ENCODE measurements at places on chromosomes 6 and 20. TPM values are rescaled to one million over a fixed set of nuclear protein-coding genes. Genes with fewer than 3 reads are reported as not detected.

DNA sequence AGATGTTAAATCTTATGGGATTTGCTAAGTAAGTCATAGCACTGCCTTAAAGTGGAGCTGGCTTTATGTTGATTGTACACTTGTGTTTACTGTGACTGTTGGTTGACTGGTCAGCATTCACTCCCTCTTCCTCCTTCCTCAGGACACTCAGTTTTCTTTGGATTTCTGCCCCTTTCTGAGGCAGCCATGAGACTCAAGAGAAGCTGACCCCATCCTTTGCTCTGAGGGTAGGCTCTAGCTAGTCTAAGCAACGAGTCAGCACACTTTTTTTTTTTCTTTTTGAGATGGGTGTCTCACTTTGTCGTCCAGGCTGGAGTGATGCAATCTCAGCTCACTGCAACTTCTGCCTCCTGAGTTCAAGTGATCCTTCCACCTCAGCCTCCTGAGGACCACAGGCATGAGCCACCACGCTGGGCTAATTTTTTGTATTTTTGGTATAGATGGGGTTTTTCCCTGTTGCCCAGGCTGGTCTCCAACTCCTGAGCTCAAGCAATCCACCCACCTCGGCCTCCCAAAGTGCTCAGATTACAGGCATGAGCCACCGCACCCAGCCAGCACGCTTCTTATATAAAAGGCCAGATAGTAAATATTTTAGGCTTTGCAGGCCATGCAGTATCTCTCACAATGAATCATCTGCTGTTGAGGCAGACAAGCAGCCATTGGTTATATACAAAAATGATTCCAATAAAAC, 191.4 kb downstream of the NFATC2 start:
- no peak for DNase-seq

- DNase-seq, result peak; percentile 21
Measured at GRCh38 chr20:62219101-62219991, 732 bp downstream of the HRH3 start.

DNA sequence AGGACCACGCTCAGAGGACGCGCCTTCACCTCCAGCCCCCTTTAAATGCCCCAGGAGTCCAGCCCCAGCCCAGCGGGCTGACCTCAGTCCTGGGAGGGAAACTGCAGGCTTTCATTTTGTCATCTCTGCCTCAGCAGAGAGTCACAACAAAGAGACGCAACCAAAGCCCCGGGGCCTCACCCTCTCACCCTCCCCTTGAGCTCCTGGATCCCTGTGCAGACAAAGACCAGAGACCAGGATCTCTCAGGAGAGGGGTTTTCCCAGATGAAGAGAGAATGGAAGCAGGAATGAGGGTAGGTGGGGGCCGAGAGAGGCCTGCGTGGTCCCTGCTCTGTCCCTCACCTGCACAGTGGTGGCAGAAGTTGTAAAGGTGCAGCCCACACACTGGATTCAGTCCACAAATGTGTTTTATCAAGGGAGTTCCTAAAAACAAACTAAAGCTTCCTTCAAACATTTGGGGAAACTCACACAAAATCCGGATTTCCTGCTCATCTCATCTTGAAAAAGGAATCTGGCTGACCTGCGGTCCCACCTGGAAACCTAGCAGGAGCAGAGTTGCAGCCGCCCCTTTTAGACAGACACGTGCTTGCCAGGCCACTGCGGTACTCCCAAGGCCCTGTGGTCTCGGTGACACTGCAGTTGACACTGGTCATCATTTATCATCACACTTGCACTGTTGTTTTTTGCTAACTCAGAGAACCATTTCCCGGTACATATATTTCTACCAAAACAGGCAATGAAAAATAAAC, 27.1 kb downstream of the PTGIS start:
- DNase-seq, result no peak

- DNase-seq, result no peak
Measured at GRCh38 chr6:32060966-32061655, 22.9 kb downstream of the CYP21A2 start.

DNA sequence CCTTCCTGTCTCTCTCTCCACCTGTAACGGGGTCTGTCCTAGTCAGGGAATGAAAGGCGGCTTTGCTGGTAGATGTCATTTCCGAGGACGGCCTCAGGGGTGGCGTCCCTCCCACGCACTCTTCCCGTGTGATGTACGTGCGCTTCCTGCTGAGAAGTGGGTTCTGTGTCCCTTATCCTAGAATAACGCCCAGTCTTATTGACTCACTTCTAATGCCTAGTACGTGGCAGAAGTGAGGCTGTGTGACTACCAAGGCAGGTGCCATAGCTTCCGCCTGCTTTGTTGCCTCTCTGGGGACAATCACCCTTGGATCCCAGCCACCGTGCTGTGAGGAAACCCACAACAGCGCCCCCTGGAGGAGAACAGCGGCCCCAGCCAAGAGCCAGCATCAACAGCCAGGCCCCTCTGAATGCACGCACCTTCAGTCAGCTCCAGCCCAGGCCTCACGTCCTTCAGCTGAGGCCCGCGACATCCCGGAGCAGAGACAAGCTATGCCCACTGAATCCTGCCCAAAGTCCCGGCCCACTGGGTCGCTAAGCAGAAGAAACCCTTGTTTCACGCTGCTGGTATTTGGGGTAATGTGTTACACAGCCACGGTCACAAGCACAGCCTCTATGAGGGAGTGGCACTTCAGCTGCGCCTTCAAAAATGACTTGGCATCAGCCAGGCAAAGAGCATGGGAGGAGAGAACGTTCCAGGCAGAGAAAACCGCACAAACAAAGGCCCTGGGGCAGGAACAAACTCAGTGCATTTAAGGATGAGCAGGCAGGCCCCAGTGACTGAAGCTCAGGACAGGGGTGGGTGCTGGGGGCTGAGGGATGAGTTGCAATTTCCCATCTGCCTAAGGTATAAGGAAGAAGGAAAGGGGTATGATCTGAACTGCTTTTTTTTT, 224.2 kb downstream of the NFATC2 start:
- DNase-seq, result peak; percentile 45

DNA sequence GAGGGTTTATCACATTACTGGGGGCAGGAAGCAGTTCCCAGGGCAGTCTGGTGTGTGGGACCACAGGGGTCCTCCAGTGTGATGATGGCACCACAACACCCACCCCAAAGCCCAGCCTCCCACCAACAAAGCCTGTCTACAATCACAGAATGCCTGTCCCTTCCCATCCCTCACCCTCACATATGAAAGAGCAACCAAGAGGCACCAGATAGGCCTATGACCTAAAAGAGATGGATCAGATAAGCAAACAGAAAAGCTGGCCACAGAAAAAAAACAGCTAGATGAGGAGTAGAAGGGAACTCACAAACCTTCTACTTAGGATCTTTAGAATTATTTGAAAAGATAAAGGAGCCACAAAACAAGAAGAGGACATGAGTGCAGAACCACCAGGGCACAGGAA, 54.3 kb downstream of the SERAC1 start:
- DNase-seq, result no peak

- peak; percentile 39 for DNase-seq
Measured at GRCh38 chr6:7673063-7673536, 52.8 kb upstream of the BMP6 start.

- no peak for DNase-seq
Measured at GRCh38 chr6:22251348-22251747, 45.5 kb downstream of the PRL start.

GRCh38 chr6:90136176-90136575, 160.5 kb downstream of the BACH2 start:
- no peak for DNase-seq

- DNase-seq, result peak; percentile 57
Measured at GRCh38 chr20:24781418-24781980, 167.6 kb upstream of the CST7 start.

GRCh38 chr6:108795122-108795521, 53.1 kb upstream of the ARMC2 start:
- DNase-seq, result no peak

DNA sequence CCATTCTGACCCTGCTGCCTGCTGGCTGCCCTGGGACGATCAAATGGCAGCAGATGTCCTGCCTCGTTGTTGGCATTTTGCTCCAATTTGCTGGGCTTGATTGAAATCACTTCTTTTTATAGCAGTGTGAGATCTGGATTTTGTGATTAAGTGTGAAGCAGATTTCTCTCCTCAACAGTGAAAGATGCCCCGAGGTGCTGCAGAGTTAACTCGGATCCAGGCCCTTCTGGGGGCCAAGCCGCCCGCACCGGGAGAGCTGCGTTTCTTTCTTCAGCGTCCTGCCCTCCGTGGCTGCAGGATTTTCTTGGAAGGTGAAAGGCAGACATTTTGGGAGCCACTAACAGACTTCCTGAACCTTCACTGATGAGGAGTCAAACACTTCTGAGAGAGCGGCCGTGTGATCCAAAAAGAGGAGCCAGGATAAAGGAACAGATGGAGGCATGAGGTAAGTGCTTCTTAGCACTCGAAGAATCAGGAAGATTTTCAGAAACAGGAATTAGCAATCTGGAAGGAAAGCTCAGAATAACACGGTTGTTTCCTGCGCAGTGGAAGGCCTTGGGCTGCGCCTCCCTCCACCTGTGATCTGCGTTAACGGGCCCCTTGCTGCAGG, 139.5 kb upstream of the AFDN start:
- no peak for DNase-seq

DNA sequence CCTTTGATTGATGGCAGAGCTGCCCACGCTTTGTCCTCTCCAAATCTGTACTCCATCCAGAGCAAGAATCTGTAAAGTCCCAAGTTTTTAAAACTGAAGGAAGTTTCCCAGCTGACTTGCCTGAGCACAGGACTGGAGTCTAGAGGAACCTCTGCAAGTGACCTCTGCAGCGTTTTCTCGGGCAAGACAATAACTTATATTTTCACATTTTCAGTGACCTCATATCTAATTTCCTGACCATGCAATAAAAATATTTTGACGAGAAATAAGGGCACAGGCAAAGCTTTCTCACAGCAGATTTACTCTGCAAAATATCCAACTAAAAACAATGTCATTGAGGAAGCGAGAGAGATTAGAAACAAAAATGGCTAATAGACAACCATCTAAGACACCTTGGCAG, 185.5 kb upstream of the SNX9 start:
- no peak for DNase-seq

DNA sequence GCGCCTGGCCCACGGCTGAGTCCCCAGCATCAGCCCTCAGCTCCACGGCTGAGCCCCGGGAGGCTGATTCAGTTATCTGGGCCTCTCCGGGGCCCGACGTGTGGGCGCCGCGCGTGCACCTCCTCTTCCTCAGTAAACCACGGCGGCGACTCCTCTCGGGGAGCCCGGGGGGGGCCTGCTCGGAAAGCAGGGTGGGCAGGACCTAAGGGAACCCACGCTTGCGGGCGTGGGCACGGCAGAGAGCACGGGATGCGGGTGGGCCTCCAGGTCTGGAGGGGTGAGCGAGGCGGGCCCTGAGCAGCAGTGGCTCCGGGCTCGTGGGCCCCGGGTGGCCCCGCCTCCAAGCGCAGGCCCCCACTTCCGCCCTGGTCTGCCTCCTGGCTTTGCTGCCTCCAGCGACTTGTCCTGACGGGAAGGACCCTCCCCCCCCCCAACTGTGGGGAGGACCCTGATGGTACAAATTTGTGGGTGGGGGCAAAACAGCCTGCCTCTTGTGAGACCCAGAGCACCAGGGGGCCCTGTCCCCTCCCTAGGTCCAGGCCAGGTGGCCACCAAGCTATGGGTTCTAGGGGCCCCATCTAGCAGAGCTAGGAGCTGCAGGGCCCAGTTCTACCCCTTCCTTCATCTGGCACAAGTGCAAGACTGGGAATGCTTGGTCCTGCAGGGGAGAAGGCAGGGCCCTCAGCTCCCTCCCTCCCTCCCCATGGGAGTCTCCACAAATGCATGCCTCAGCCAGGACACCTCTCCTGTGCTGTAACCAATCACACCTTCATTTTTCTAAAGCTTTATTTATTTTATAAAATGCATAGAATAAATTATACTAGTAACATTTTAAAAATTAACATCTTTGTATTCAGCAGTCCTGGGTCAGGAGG, 16.9 kb downstream of the UCKL1 start:
- no peak for DNase-seq

DNA sequence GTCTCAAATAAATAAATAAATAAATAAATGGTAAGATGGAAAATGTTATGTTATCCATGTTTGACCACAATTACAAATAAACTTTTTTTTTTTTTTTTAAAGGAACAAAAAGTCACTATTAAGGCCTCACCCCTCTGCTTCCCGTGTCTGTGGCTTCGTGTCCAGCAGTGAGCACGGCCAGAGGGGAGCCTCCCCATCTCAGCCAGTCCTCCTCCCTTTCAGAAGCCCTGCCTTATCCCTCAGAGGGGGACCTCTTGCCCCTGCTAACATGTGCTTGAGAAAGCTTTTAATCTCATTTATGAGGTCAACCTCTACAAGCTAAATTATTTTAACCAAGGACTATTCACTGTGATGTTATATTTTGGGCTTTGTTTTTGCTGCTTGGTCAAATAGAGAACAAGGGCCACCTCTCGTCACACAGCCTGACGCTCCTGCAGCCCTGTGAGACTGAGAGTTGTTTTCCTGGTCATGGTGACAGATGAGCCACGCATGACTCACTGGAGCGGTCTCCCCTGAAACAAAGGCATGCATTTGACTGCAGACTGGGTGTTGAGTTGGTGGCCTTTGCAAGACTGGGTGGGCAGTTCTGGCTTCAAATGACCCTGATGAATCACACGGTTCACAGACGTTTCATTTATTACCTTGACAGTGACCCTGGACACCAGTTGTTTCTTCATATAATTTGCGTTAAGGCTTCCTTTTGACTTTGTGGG, 131.8 kb downstream of the TIAM2 start:
- no peak for DNase-seq

DNA sequence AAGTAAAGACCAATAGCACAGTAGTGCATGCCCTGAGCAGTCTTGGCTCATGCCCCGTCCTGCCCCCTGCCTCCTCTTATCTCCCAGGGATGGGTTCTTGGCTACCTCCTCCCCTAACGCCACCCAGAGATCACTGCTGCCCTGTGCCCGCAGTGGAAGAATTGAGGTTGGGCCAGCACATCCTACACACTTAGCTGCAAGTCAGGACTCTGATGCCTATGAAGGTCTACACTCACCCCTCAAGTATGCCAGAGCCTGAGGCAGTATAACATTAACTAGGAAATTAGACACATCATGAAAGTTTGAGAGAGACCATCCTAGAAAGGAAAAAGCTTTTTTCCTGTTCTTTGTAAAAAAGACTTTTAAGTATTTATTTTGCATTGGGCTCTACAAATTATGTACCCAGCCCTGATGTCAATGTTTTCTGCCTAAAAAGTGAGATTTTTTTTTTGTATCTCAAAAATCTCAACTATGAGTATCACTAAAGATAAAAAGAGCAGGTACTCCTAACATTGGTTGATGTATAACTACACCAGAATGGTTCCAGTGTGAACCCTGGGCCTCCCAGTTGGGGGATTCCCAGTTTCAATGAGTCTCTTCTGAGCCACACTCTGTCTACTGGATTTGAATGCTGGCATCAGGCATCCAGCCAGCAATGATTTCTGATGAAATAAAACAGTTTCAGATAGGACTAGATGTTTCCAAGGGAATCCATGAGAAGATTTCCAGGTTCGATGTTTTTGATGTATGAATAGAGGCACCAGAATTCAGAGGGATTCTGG, 115.4 kb downstream of the ISM1 start:
- DNase-seq, result no peak

ADGRF5 gene
- total RNA-seq, result 28.2 TPM

AVP gene
- total RNA-seq, result not detected

MYB gene
- 2.2 TPM for total RNA-seq

ZBTB46 gene
- total RNA-seq, result 13.4 TPM

PSMF1 gene
- total RNA-seq, result 46.7 TPM

Data from spinal cord (tissue), 10 donors.